T-helper 2 cell treated with Interferon-gamma antibody and Interleukin-4, amounts not matched to agents 100 ng/mL and 5 ng/mL, for 36 hours (primary cell): ENCODE measurements at places on chromosomes 12 and 14. TPM values are rescaled to one million over a fixed set of nuclear protein-coding genes. Genes with fewer than 3 reads are reported as not detected.

RNASE2 gene
- total RNA-seq = not detected in 2 replicates

MANSC4 gene
- total RNA-seq = not detected in 2 replicates

OR10P1 gene
- not detected in 2 replicates for total RNA-seq

CELA1 gene
- 0.16 TPM in 1 of 2 replicates, not detected in the other for total RNA-seq

ARHGAP9 gene
- total RNA-seq = 171 and 172 TPM in 2 replicates

CDH24 gene
- total RNA-seq = 2.6 and 3.0 TPM in 2 replicates

RAB3IP gene
- total RNA-seq = 16.5 and 18.4 TPM in 2 replicates

NAA30 gene
- total RNA-seq = 16.4 and 17.2 TPM in 2 replicates

NELL2 gene
- total RNA-seq = 12.1 and 15.8 TPM in 2 replicates

MDGA2 gene
- not detected in 2 replicates for total RNA-seq

MYH7 gene
- not detected in 2 replicates for total RNA-seq

MMP19 gene
- total RNA-seq = 0.05 TPM in 1 of 2 replicates, not detected in the other

PMCH gene
- 2.8 and 3.6 TPM in 2 replicates for total RNA-seq

HAL gene
- total RNA-seq = 0.41 and 0.64 TPM in 2 replicates

APOF gene
- not detected in 2 replicates for total RNA-seq

PLEKHD1 gene
- 0.09 and 0.16 TPM in 2 replicates for total RNA-seq

SPX gene
- total RNA-seq = 0.52 and 1.1 TPM in 2 replicates

KRT80 gene
- not detected in 2 replicates for total RNA-seq

CMAS gene
- total RNA-seq = 37.5 and 39.9 TPM in 2 replicates

CISTR gene
- total RNA-seq = not detected in 2 replicates

EP400 gene
- 56.4 and 58.6 TPM in 2 replicates for total RNA-seq

SPRYD3 gene
- 29.8 and 30.0 TPM in 2 replicates for total RNA-seq

TPH2 gene
- total RNA-seq = not detected in 2 replicates

CLEC2D gene
- 267 and 269 TPM in 2 replicates for total RNA-seq

TMEM119 gene
- total RNA-seq = 0.30 and 0.41 TPM in 2 replicates

RNF212B gene
- total RNA-seq = not detected in 2 replicates

PNMA1 gene
- 20.6 and 23.0 TPM in 2 replicates for total RNA-seq

SIX6 gene
- not detected in 2 replicates for total RNA-seq

TWF1 gene
- 28.6 and 32.2 TPM in 2 replicates for total RNA-seq

PRPF39 gene
- 40.8 and 43.0 TPM in 2 replicates for total RNA-seq
